Diencephalon (tissue), 1 donor: ENCODE measurements at places on chromosomes 3 and 15. TPM values are rescaled to one million over a fixed set of nuclear protein-coding genes. Genes with fewer than 3 reads are reported as not detected.

Gene LRRC34
- 24.5 TPM for total RNA-seq

Gene CHST14
- total RNA-seq = 1.8 TPM

Gene CASR
- 0.69 TPM for total RNA-seq

Gene CPNE9
- 12.7 TPM for total RNA-seq

Gene NMB
- total RNA-seq = 6.5 TPM

Gene DUOXA1
- not detected for total RNA-seq

Gene EPHB1
- total RNA-seq = 24.2 TPM

Gene GABRR3
- total RNA-seq = not detected

Gene NKTR
- 137 TPM for total RNA-seq

Gene KLHDC8B
- total RNA-seq = 22.1 TPM

Gene ISLR2
- total RNA-seq = 60.2 TPM

Gene SEMA3F
- total RNA-seq = 7.8 TPM
